Sigmoid colon (tissue), 7 donors: ENCODE measurements at places on chromosomes 2 and 18. TPM values are rescaled to one million over a fixed set of nuclear protein-coding genes. Genes with fewer than 3 reads are reported as not detected.

Gene SLC23A3
- 0.14 TPM for total RNA-seq

GRCh38 chr18:75125382-75126331, 83.3 kb downstream of the PTGR3 start:
- DNase-seq = no peak

- no peak for DNase-seq
These were observed 167.4 kb downstream of the MEIS1 start for GRCh38 chr2:66602341-66602740.

DNA sequence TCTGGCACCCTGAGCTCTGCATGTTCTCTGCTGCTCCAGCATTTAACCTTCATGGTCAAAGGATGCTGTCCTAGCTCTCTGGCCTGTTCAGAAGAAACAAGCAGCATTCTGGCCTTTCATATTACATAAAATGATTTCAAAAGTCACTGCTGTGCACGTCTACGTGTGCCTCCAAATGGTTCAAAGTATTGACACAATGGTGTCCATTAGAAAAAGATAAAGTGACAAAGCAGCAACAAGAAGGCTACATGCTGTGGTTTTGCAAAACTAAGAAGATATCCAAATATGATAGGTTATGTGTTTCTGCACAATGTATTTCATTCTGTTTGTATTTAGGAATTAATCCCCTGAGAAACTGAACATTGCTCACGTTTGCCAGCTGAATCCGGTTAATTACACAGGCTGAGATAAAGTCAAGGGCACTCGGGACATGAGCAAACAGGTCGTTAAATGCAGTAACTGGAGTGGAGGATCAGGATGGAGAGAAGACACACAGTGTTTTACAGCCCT, 258.5 kb downstream of the DOK6 start:
- no peak for DNase-seq

- DNase-seq = no peak
These were observed 85.3 kb upstream of the KLF7 start for GRCh38 chr2:207251022-207251421.
